ENCODE measurements at places on chromosomes 12 and 14. TPM values are rescaled to one million over a fixed set of nuclear protein-coding genes. Genes with fewer than 3 reads are reported as not detected.

The PMEL gene
- not detected for total RNA-seq

The LUM gene
- 494 TPM for total RNA-seq

The RERG gene
- 236 TPM for total RNA-seq

The EPYC gene
- 0.14 TPM for total RNA-seq

The STK38L gene
- total RNA-seq: 69.3 TPM

The LRRC10 gene
- total RNA-seq: not detected

The CCDC60 gene
- not detected for total RNA-seq

The KLRC2 gene
- not detected for total RNA-seq

DNA sequence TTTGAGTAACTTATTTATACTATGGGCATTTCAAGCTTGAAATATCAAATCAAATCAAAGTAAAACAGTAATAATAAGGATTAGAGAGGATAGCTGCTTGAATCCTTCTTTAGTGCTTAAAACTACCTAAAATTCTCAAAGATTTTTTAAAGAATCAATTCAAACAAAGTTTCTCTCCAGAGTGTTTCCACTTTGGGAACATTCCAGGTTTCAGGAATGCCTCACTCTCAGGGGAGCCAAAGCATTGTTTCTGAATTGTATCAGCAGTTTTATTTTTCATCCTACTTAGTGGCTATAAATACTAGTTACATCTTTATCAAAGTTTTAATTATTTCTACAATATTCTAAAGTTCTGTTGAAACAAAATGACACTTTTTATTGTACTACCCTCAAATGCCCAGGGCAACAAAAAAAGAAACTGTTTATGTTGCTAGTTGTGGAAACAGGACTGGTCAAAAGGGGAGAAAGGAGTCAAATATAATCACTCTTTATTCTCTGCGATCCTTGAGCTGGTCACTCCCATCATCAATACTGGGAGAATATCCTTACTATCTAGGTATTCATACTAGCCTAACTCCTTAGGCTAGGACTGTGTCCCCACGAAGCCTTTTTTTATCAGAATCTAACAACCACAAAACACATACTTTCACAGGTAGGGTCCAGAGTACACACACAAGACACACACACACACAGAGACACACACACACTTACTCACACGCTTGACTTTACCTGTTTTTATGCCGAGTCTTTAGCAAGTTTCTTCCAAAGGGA is 598 bp downstream of the RASSF9 start:
- DNase-seq: no peak

GRCh38 chr12:75660107-75660530 is 148.7 kb upstream of the KRR1 start:
- DNase-seq: no peak

GRCh38 chr14:94833633-94834032 is 63.7 kb upstream of the GSC start:
- DNase-seq: no peak

DNA sequence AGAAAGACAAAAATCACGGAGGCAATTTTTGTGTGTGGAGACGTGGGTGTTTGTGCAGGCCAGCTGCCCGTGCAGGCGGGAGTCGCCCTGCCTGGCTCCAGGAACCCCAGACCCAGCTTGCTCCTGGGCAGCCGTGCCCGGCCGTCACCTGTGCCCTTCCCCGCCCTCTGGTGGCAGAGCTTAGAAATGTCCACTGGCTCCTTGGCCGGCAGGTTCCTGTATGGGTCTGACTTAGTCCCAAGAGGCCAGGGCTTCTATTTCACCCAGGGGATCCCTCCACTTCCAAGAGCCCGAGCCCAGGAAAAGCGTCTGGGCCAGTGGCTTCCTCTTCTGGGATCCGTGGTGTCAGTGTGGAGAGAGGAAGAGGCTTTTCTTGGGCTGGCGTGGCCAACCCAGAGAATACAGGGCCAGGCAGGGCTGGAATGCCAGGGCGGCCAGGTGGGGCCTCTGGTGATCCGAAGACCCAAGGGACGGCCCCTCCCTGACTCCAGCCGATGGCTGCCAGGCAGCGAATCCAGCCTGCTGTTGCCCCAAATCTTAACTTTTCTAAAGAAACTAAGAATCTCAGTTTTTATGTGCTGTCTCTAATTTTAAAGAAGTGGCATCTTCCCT is 120.9 kb downstream of the TMEM132C start:
- DNase-seq: peak; percentile 31

DNA sequence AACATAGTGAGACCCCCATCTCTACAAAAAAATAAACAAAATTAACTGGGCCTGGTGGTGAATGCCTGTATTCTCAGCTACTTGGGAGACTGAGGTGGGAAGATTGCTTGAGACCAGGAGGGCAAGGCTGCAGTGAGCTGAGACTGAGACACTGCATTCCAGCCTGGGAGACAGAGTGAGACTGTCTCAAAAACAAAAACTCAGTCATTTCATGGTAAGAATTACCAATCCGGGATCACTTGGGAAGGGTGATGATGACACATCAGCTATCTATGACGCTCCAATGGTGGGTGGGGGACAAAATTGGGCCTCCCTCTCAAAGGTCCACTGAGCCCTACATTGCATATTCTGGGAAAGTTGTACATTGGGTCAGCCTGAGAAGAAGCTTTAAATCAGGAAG is 47.7 kb downstream of the SERPINA3 start:
- no peak for DNase-seq

DNA sequence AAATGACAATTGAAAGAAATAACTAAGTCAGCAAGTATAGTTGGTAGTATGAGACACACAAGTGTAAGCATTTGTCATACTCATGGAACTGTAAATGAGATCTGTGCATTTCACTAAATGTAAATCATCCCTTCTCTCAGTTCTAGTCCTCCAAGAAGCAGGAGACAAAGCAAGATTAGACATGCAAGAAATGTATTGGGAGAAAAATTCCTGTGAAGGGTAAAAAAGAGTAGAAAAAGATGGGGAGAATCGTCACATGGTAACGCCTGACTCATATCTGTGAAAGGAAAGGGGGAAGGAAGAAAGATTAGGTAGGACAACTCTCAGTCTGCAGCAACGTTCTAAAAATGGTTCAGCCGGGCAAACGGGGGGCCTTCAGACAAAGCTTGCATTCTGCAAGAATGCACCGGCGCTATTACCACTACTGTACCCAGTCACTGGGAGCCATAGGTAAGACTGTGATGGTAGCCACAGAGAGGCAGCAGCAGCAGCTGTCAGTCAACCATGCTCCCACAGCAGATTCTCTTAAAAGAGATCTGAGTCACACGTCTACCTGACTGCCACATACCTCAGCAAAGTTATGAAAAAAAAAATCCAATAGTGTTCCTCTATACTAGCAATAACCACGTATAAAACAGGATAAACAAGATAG is 18.0 kb upstream of the RFX4 start:
- DNase-seq: no peak

- no peak for DNase-seq
Observed at GRCh38 chr12:77938301-77938700, 107.6 kb downstream of the NAV3 start.

- DNase-seq: no peak
Observed at GRCh38 chr14:106276326-106277267, 750.2 kb downstream of the TMEM121 start.

DNA sequence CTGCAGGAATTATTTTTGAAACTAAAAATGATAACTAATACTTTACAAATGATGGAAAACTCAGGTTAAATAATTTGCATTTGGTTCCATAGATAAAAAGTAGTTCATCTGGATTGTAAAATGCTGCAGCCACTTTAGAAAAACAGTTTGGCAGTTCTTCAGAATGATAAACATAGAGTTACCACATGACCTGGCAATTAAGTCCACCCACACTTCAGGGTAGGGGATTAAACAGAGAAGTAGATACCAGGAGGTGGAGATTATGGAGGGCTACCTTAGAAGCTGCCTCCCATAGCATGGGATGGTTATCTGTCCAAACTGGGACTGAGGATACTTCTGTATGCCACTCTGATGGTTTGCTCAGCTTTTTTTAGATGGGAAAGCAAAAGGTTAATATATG is 22.2 kb downstream of the ARF6 start:
- no peak for DNase-seq

DNA sequence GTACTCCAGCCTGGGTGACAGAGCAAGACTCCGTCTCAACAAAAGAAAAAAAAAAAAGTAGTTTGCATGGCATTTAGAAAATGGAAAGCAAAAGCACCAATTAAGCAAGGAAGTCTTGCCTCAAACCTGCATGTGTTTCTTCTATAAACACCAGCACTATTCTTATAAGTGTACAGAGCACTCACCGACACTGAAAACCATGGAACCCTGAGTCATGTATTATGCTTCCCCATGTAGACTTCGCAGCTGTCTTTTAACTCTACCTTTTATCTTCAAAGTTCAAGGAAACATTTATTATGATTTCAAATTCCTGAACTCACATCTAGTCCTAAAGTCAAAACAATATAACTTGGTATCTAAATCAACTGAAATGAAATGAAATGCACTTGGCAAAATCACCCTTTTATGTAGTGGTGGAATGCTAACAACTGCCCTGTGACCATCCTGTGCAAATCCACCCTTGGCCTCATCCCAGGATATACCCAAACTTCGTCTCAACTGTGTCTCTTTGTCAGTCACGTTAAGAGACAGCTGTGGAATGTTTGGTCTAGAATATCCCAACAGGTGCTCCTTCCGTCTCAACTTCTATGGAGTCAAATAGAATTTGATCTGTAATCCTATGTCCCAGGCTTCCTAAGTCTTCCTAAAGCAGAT is 4.8 kb downstream of the BCAT1 start:
- DNase-seq: no peak

GRCh38 chr12:52086366-52086765 is 6.9 kb downstream of the SMIM41 start:
- DNase-seq: no peak

DNA sequence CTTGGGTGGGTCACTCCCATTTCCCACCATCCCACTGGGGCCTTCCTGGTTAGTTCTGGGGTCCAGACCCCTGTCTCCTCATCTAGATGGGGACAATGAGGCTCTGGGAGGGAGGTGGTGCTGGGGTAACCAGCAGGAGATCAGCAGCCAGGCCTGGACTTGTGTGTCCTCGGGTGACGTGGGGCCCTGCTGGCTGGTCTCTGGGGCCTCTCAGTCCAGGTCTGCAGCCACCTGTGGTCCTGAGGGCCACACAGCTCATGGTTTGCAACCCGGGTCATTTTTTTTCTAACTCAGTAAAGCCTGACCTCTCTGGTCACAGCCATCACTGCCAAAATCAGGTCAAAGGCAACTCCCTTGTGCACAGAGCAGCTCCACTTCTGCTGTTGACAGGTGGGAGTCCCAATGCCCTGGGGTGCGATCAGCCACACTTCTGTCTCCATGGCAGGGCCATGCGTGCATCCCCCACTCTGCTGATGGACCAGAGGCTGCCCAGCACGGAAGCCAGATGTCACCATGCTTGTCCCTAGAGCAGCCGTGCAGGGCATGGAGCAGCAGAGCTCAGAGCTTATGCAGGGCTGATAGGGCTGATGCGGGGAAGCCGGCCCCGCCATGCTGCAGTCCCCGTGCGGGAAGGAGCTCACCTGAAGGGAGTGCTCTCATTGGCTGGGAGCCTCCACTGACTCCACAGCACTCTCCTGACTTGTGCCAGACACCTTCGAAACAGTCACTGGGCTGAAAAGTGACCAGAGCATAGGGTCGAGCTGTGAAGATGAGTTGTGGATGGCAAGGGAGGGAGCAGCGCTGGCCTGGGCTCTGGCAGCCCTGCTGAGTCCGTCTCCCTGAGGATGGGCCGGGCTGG is 250.9 kb downstream of the ADGRD1 start:
- DNase-seq: no peak

- no peak for DNase-seq
Observed at GRCh38 chr12:113055594-113056380, 743 bp upstream of the DTX1 start.

- DNase-seq: no peak
Observed at GRCh38 chr12:85564786-85565185, 271.4 kb downstream of the RASSF9 start.

DNA sequence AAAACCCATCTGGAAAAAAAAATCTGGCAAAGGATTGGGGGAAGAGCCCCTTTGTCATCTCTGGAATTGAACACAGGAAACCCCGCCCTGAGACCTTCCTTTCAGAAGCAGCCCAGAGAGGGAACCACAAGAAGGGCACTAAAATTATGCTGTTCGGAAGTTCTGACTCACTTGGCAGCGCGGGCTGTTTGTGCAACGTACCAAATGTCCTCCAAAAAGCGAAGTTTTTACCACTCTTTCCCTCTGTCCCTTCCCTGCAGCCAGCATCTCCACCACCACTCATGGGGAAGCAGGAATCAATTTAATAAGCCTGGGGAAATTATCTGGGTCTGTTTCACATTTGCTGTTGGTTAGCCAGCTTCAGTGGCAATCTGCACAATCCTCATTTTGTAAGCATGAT is 3.2 kb upstream of the SYNE3 start:
- peak; percentile 79 for DNase-seq

DNA sequence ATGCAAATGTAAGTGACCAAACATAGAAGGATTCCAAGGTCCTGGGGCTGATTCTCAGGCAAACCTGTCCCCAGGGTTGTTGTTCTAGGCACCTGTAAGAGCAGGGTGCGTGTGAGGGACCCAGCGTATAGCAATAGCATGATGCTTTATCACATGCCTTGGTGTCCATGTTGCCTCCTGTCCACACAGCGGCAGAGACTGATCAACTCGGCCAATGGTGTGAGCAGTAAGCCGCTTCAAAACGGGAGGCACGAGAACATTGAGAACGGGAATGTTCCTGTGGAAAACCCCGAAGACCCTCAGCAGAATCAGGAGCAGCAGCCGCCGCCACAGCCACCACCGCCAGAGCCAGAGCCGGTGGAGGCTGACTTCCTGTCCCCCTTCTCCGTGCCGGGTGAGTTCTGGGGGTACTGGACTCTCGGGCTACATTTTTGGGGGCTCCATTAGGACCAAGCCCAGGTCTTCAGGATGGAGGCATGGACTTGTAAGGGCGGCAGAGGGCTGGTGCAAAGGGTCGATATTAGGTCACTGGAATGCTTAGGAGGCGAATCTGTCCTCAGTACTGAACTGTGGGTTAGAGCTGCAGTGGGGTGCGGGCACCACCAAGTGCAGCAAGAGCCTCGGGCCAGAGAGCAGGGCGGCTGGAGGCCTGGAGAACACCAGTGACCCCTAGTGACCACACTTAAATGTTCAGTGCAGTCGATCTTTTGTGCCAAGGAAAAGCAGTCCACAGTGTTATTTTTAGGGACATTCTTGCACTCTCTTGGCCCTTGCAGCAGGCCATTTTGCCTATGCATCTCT is 57.2 kb upstream of the RIN3 start:
- peak; percentile 30 for DNase-seq

DNA sequence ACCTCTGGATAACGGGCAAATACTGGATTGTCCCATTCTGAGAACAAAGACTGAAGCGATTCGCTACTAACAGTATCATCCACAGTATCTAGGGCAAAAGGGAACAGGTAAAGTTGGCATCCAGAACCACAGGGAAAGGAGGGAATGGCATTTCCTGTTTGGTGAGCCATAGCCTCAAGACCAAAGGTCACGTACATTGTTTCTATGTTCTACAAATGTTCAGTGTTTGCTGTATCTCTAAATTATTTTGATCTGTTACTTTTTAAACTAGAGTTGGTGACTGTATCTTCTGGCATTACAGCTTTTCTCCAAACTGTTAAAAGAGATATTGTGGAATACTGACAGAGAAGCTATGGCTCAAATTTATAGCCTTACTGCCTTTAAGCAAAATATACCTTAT is 9.7 kb downstream of the MLH3 start:
- no peak for DNase-seq

GRCh38 chr14:84926656-84927055 is 603.3 kb upstream of the FLRT2 start:
- no peak for DNase-seq
